ENCODE measurements at places on chromosomes 7 and 10.

DNA sequence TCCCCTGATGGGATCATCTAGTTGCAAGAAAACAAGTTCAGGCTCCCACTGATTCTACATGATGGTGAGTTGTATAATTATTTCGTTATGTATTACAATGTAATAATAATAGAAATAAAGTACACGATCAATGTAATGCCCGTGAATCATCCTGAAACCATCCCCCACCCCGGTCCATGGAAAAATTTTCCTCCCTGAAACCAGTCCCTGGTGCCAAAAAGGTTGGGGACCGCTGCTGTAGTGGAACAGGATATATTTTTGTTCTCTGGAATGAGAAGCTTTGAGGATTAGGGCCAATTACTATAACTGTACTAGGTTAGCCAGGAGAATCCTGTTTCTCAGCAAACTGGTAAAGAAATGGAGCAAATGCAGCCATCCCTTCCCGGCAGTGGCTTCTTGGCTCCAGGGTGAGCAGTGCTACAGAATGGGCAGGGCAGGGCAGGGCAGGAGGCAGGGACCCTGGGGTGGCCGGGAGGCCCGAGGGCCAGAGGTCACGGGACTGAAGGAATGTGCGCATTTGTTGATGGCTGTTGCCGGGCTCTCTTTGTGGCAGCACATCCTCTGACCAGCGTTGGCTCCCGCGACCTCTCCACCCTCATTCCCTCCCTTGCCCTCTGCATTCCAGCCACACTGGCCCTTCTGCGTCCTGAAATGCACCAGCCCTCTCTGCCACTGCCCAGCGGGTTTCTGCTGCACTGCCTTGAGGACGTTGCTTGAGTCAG lies 162.3 kb upstream of the NPS start:
- no peak for DNase-seq

GRCh38 chr7:157211690-157212089 lies 73.0 kb downstream of the UBE3C start:
- DNase-seq = no peak

DNA sequence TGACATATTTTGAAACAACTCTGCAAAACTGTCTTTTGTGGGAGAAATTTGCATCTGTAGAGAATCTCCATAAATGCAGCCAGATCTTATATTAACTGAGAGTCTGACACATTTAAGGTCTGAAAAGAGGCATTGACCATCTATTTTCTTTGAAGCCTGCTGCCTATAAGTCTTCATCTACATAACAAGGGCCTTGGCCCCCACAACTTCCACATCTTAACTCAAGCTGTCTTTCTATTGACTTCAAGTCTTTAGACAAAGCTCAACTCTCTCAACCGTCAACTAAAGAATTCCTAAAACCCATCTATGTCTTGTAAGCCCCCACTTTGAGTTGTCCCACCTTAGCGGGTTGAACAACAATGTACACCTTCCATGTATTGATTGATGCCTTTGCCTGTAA lies 72.4 kb upstream of the ADCY1 start:
- no peak for DNase-seq

GRCh38 chr7:148218603-148219002 lies 372.0 kb upstream of the C7orf33 start:
- DNase-seq = no peak

- no peak for DNase-seq
These were observed 597.3 kb downstream of the CNTNAP2 start for GRCh38 chr7:146713934-146714333.

DNA sequence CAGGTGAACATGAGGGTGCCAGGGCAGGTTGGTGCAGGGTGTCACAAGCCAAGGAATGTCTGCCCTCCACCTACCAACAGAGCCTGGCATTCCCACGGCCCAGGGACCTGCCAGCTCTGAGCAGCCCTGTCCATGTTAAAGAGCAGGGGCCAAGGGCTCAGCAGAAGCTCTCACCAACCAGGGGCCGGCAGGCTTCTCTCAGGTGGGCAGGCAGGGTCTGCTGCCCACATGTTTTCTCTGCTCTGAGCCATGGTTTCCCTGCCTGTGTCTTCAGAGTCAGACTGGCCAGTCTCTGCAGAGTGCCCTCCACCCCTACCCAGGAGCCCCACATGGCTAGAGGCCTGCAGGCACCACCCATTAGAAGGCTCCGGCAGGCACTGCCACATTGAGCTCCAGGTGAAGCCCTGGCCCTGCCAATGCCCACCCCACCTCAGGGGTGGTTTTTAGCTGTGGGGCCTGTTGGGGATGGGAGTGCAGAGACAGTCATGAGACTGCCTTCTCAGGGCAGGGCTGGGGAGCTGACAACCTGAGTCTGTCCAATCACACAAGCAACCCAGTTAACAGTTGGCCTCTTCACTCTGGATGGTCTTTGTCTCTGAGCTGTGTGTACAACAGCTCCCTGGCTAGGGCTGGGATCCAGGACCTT lies 135.9 kb downstream of the ARHGAP22 start:
- DNase-seq = peak; percentile 48

DNA sequence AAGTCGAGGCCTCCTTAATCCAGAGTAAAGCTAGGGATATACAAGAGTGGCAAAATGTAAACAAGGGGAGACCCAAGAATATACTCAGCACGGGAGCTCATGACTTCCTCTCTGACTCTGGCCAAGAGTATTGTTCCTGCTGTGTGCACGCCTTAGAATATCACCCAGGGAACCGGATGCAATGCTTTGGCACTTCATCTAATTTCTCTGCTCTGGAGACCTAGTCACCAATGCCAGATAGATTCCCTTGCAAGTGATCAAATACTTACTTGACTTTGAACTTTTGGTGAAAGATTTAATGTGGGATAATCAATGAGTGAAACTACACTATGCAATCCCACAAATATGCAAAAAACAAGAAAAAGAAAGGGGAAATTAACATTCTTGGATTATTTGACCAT lies 695.5 kb downstream of the INHBA start:
- DNase-seq = no peak

GRCh38 chr10:11396311-11396955 lies 215.0 kb downstream of the USP6NL start:
- no peak for DNase-seq

DNA sequence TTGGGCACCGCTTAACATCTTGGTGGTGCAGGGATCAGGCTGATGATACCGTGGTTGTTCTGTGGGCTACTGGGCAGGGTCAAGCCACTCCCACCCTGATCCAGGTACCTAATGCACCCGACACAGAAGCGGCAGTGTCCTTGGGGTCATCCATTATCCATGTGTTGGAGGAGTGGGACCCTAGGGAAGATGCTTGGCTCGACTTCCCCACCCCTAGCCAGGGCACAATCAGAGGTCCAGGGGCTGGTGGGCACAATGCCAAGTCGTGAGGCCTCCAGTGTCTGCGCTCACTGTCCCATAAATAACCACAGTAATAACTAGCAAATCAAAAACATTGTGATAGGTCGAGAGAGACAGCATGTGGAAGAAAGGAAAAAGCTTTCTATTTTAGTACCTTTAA lies 37.7 kb downstream of the HTRA1 start:
- no peak for DNase-seq

DNA sequence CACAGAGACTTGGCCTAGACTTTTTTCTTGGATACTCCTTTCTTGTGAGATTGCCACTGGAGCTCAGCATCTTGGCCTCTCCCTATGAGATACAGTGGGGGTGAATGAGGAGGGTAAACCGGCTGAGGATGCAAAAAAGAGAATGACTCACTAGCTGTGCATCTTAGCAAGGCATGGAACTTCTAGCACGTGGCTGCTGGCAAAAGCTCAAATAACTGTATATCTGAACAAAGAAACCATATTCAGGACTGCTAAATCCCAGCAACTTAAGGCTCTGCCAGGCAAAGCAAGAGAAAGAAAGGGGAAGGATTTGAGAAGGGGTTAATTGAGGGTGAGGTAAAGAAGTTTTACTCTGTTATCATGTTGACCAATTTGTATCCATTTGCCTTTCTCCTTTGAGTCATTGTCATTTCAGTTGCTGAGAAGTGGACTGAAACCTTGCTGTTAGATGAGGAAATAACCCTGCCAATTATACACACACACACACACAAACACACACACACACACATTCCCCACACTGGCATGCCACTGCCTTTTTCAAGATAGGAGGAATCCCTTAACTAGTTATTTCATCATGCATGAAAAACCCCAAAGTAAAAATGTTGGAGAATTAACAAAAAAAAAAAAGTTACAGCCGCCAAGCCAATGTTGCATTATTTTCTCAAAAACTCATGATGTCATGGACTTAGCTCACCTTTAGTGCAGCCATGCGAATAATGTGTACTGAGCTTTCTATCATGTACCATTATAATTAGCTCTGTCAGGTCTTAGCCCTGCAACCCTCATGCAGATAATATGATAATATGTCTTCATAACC lies 997.3 kb downstream of the LRMDA start:
- no peak for DNase-seq

GRCh38 chr10:21135023-21135931 lies 238.2 kb upstream of the NEBL start:
- DNase-seq = peak; percentile 39

GRCh38 chr7:24858108-24858977 lies 101.1 kb upstream of the GSDME start:
- DNase-seq = no peak

- DNase-seq = peak; percentile 89
These were observed 231.8 kb downstream of the KCNMA1 start for GRCh38 chr10:77405771-77406241.

DNA sequence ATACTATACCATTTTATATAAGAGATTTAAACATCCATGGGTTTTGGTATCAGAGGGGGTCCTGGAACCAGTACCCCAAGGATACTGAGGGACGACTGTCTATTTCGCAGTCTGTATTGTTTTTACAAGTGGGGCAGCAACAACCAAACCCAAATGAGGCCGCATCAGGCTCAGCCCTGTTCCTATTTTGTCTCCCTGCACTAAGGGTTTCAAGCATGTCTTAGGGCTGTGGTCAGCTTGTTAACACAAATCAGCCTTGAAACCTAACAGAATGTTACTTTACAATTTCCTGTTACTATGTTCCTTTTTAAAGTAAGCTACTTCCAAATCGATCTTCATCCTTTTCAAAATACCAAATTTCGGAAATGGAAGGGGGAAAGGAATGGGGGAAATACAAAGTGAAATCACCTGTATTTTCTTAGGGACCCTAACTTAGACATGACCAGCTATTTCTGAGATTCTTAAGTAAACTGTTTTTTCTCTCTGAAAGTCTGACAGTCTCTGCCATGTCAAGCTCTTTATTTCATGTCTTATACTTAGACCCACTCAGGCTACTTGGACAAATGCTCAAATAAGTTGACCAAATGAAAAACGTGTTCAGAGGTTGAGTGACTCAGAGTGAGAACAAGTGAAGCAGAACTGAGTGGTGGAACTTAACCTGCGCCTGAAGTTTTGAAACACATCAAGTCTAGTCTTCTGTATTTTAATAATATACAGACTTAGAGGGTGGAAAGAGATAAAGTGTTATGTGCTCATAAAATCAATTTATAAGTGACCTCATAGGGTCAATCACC lies 75.8 kb downstream of the C1GALT1 start:
- no peak for DNase-seq

DNA sequence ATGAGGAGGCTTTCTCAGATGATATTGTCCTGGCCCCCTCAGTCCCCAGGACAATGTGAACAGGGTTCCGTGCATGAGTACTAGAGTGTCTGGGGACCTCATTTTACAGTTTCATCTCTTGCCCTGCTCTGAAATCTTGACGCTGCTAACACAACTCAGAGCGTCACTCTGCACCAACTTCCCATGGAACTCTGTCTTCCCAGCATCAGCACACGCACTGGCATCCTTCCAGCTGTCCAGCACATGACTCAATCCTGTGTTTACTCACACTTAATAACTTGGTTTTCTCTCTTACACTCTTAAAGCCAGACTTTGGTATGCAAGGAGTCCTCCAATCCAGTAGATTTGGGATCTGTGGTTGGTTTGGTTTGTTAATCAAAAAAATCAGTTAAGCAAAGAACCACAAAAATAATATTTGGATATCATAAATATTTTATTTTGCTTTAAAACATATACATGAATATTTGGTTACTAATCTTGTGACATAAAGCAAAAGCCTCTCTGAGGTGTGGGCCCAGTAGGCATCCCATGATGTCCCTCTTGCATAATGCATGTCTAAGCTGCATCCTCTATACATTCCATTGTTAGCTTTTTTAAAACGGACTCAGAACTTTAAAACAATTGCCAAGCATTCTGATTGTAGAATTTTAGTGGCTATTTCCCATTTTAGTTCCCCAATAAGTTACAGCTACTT lies 131.0 kb downstream of the CXCL12 start:
- DNase-seq = peak; percentile 68

- no peak for DNase-seq
These were observed 83.8 kb downstream of the TMEM130 start for GRCh38 chr7:98785929-98786571.

DNA sequence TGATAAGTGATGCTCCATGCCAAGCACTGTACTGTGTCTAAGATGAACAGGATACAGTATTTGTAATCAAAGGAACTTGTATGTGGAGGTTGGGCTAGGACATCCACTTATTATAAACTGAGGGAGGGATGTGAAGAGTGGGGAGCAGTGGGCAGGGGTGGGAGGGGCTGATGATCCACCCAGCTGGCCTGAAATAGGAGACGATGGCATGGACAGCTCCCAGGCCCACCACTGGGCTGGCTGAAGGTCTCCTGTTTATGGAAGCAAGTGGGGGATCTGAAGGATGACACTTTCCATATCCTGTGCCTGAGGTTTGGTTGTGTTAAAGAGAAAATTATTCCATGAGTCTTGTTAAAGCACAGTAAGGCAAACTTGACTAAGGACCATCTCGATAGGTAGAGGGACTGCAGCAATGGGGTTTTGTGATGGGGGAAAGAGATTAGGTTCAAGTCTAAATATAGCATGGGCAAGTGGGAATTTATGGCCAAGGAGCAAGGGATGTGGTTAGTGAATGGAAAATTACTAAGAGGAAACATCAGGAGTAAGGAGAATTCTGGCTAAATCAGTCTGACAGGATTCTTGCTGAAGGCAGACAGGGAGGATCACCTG lies 124.6 kb downstream of the CCNY start:
- no peak for DNase-seq

DNA sequence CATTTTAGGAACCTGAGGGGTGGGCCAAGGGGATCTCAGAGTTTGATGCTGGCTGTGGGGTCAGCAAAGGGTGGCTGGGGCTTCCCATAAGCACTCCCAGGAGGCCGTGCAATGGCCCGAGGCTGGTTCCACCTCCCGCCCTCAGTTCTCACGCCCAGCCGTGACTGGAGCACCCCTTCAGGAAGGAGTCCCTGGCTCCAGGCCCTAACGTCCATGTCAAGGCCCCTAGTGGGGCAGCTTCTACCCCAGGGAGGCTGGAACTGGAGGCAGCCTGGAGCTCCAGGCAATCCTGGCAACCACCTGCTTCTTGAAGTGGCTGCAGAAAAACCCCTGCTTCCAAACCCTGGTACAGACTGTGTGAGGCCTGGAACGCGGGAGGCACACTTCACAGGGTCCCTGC lies 165.5 kb downstream of the DIP2C start:
- DNase-seq = no peak

GRCh38 chr7:98235901-98236300 lies 16.1 kb downstream of the TECPR1 start:
- no peak for DNase-seq

- no peak for DNase-seq
These were observed 71.7 kb downstream of the CALD1 start for GRCh38 chr7:134851141-134851540.

DNA sequence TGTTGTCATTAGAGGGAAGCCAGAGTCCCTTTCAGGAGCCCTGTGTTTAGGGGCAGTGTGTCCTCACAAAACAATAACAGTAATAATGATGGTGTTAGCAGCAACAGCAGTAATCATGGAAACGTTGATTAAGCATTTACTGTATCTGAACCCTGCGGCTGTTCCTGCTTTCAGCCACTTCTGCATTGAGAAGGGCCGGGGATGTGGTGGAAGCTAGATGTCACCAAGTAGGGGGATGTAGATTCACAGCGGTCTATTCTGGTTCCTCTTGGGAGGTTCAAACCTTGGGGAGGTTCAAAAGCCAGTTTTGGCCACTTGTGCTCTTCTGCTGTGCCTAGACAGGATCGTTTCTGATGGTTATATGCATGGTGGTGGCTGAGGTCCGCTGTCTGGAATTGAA lies 44.8 kb downstream of the PRPF18 start:
- no peak for DNase-seq

Measured in kidney (tissue), 22 donors.